Thymus (tissue), 14 donors: ENCODE measurements at places on chromosomes 4 and X.

DNA sequence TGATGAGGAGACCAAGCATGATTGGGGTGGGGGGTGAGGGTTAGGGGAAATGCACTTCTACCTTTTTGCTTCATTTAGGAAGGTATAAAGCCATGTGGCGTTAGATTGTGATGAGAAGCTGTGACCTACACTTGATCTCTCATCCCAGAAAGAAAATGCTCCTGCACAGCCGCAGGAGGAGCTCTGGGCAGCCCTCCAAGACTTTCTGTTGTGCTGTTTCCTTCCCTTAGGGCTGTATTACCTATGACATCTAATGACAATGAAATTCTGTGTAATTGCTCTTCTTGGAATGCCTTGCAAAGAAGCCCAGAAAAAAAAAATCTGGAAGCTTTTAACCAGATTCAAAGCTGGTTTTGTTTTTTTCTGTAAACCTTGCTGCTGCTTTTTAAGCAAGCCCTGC is 13.4 kb downstream of the PRPS2 start:
- H3K4me1 ChIP-seq, result peaks cover 4% of the 10 kb centered on the region
- H3K4me3 ChIP-seq, result no peak overlapping the region
- no peak for DNase-seq
- H3K27me3 ChIP-seq, result no peaks in the 10 kb centered on the region

GRCh38 chrX:11836284-11836683 is 78.2 kb downstream of the MSL3 start:
- no peaks in the 10 kb centered on the region for H3K27me3 ChIP-seq
- DNase-seq, result no peak
- no peak overlapping the region for H3K4me3 ChIP-seq
- H3K4me1 ChIP-seq, result no peaks in the 10 kb centered on the region
- no peaks in the 10 kb centered on the region for H3K36me3 ChIP-seq

GRCh38 chr4:62360156-62360545 is 1160.0 kb downstream of the ADGRL3 start:
- no peak for DNase-seq
- no peaks in the 10 kb centered on the region for H3K27me3 ChIP-seq
- H3K36me3 ChIP-seq, result no peaks in the 10 kb centered on the region
- no peak overlapping the region for H3K4me3 ChIP-seq
- H3K4me1 ChIP-seq, result no peaks in the 10 kb centered on the region

DNA sequence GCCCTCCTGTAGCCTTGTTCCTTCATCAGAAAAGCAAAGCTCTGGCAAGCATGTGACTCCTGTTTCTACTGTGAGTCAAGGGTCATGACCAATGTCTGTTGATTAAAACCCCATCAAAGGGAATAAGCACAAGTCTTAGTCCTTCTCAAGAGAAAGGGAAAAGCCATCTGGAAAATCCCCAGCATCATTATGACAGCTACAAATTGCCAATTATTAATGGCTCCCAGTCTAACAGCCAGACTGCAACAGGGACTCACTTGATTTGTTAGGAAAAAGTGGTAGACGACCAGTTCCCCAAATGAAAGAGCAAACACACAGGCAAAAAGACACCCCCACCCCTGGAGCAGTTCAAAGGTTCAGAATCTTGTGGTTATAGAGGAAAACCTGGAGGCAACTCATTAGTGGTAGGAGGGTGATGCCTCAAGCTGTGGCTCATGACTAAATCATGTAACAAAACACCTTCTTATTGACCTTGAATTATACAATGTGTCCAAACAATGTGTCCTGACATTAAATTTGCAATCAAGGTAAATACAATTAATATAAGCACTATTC is 315.7 kb downstream of the HNRNPD start:
- no peaks in the 10 kb centered on the region for H3K36me3 ChIP-seq
- H3K27me3 ChIP-seq, result no peaks in the 10 kb centered on the region
- H3K27ac ChIP-seq, result no peak overlapping the region
- H3K4me3 ChIP-seq, result no peak overlapping the region
- H3K4me1 ChIP-seq, result no peaks in the 10 kb centered on the region

- H3K27me3 ChIP-seq, result no peaks in the 10 kb centered on the region
- H3K27ac ChIP-seq, result no peak overlapping the region
- no peak for DNase-seq
- no peaks in the 10 kb centered on the region for H3K4me1 ChIP-seq
- H3K4me3 ChIP-seq, result no peak overlapping the region
- H3K36me3 ChIP-seq, result no peaks in the 10 kb centered on the region
These were observed 319.1 kb upstream of the RPS6KA3 start for GRCh38 chrX:20585782-20586181.

GRCh38 chr4:47839259-47839658 is 1.4 kb upstream of the CORIN start:
- no peak overlapping the region for H3K27ac ChIP-seq
- H3K36me3 ChIP-seq, result no peaks in the 10 kb centered on the region
- H3K27me3 ChIP-seq, result peaks cover 31% of the 10 kb centered on the region
- H3K4me1 ChIP-seq, result no peaks in the 10 kb centered on the region
- no peak overlapping the region for H3K4me3 ChIP-seq

GRCh38 chr4:48270523-48270897 is 872 bp upstream of the TEC start:
- DNase-seq, result peak; percentile 42
- H3K27ac ChIP-seq, result peak overlapping the region; percentile 93
- H3K4me1 ChIP-seq, result peaks cover 29% of the 10 kb centered on the region
- H3K4me3 ChIP-seq, result peak overlapping the region; percentile 65
- H3K36me3 ChIP-seq, result no peaks in the 10 kb centered on the region

- H3K27me3 ChIP-seq, result no peaks in the 10 kb centered on the region
- no peak overlapping the region for H3K27ac ChIP-seq
- no peaks in the 10 kb centered on the region for H3K36me3 ChIP-seq
- H3K4me1 ChIP-seq, result no peaks in the 10 kb centered on the region
- DNase-seq, result no peak
- H3K4me3 ChIP-seq, result no peak overlapping the region
These were observed 735.1 kb upstream of the LCORL start for GRCh38 chr4:18756671-18757070.

- H3K27ac ChIP-seq, result no peak overlapping the region
- no peaks in the 10 kb centered on the region for H3K4me1 ChIP-seq
- no peak for DNase-seq
- no peaks in the 10 kb centered on the region for H3K27me3 ChIP-seq
- no peak overlapping the region for H3K4me3 ChIP-seq
- no peaks in the 10 kb centered on the region for H3K36me3 ChIP-seq
These were observed 154.5 kb downstream of the ATP10D start for GRCh38 chr4:47639531-47639930.

GRCh38 chrX:126723881-126724280 is 95.6 kb upstream of the PRR32 start:
- H3K4me1 ChIP-seq, result no peaks in the 10 kb centered on the region
- H3K36me3 ChIP-seq, result no peaks in the 10 kb centered on the region
- H3K27me3 ChIP-seq, result no peaks in the 10 kb centered on the region
- no peak overlapping the region for H3K4me3 ChIP-seq

GRCh38 chrX:75781611-75782010 is 3.4 kb downstream of the MAGEE2 start:
- H3K4me3 ChIP-seq, result no peak overlapping the region
- H3K27ac ChIP-seq, result no peak overlapping the region
- no peak for DNase-seq
- H3K27me3 ChIP-seq, result no peaks in the 10 kb centered on the region

GRCh38 chr4:72496119-72496518 is 72.9 kb downstream of the ADAMTS3 start:
- no peak overlapping the region for H3K4me3 ChIP-seq
- no peaks in the 10 kb centered on the region for H3K4me1 ChIP-seq
- no peaks in the 10 kb centered on the region for H3K27me3 ChIP-seq
- H3K27ac ChIP-seq, result no peak overlapping the region

- no peaks in the 10 kb centered on the region for H3K27me3 ChIP-seq
- DNase-seq, result no peak
- H3K36me3 ChIP-seq, result no peaks in the 10 kb centered on the region
- no peak overlapping the region for H3K4me3 ChIP-seq
These were observed 45.6 kb downstream of the TMEM154 start for GRCh38 chr4:152634110-152634760.

- H3K27ac ChIP-seq, result no peak overlapping the region
- no peaks in the 10 kb centered on the region for H3K4me1 ChIP-seq
- H3K36me3 ChIP-seq, result no peaks in the 10 kb centered on the region
- H3K4me3 ChIP-seq, result no peak overlapping the region
These were observed 49.6 kb downstream of the SLC2A9 start for GRCh38 chr4:9971711-9972110.

GRCh38 chr4:176150356-176150682 is 45.1 kb downstream of the SPATA4 start:
- no peak overlapping the region for H3K4me3 ChIP-seq
- no peaks in the 10 kb centered on the region for H3K27me3 ChIP-seq
- H3K36me3 ChIP-seq, result no peaks in the 10 kb centered on the region
- DNase-seq, result peak; percentile 11
- H3K4me1 ChIP-seq, result no peaks in the 10 kb centered on the region

DNA sequence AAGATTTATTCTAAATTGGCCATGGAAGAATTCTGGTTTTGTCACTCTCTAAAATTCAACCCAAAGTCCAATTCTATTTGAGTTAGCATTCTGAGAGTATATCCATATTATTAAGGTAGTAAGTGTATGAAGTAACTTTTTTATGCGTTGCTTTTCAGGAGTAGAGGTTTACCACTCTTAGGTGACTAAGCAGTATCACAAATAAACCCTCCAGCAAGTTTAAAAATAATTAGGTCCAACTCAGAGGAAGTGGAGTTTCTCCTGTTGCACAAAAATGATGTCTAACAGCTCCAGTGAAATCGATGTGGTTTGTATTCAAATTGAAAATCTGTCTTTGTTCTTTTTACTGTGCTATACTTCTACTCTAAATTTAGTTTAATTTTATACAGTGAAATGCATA is 6.6 kb downstream of the SCML1 start:
- no peaks in the 10 kb centered on the region for H3K36me3 ChIP-seq
- no peaks in the 10 kb centered on the region for H3K4me1 ChIP-seq
- DNase-seq, result no peak
- no peaks in the 10 kb centered on the region for H3K27me3 ChIP-seq

DNA sequence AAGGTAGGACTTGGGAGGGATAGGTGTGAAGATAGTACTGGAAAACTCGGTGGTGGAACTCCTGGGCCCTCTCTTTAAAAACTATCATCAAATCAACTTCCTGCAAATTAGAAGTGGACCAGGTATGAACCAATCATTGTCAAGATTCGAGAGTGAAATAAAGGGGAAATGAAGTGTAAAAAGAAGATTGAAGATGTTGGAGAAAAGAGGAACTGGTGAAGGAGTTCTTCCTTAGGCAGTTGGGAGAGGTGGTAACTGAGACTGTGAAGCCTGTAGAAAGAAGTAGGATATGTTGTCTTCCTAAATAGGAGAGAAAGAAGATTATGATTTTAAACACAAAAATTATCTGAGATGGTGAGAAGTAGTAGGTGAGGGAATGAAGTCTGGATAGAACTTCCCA is 212.2 kb downstream of the PPP1R2C start:
- no peak for DNase-seq
- no peaks in the 10 kb centered on the region for H3K36me3 ChIP-seq
- no peak overlapping the region for H3K4me3 ChIP-seq
- H3K27me3 ChIP-seq, result no peaks in the 10 kb centered on the region
- no peak overlapping the region for H3K27ac ChIP-seq
- H3K4me1 ChIP-seq, result no peaks in the 10 kb centered on the region

GRCh38 chr4:95601356-95601755 is 52.6 kb upstream of the UNC5C start:
- H3K27ac ChIP-seq, result no peak overlapping the region
- H3K36me3 ChIP-seq, result no peaks in the 10 kb centered on the region
- no peaks in the 10 kb centered on the region for H3K4me1 ChIP-seq
- H3K27me3 ChIP-seq, result no peaks in the 10 kb centered on the region
- no peak overlapping the region for H3K4me3 ChIP-seq
